Large intestine (tissue), 12 donors: ENCODE measurements at places on chromosomes 4 and X. TPM values are rescaled to one million over a fixed set of nuclear protein-coding genes. Genes with fewer than 3 reads are reported as not detected.

DNA sequence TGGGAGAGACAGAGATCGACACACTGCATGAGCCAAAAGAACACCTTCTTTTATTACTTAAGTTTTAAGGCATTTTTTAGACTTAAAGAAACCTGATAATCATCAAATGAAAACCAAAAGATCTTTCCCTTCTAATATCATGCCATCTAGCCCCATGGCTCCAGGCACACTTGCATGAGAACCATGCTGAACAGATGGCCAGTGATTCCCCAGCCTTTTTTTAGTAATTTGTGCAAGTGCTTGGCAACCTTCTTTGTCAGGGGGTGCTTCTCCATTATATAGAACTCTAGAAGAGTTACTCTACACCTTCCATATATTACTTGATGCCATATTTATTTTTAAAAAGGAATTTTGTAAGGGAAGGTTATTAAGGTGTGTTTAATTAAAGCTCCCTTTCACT lies 182.2 kb upstream of the TEX13C start:
- no peak for DNase-seq

The SCML2 gene
- polyA plus RNA-seq = 6.1 TPM

The SCOC gene
- 83.0 TPM for polyA plus RNA-seq

DNA sequence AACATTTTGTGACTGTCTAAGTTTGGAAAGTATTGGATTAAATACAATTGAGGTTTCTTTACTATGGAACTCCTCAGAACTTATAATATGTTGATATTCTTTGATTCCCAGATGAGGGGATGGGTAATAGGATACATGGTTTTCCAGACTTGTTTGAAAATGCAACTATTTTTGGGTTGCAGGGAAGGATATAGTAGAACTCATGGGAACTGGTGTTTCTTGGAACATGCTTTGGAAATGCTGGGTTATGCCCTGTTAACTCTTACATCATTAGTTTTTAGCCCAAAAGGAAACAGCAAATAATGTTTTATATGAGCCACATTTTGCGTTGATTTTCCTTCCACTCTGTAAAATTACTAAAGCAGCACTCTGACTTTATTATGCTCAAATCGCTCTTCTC lies 41.9 kb downstream of the HPF1 start:
- no peak for DNase-seq

DNA sequence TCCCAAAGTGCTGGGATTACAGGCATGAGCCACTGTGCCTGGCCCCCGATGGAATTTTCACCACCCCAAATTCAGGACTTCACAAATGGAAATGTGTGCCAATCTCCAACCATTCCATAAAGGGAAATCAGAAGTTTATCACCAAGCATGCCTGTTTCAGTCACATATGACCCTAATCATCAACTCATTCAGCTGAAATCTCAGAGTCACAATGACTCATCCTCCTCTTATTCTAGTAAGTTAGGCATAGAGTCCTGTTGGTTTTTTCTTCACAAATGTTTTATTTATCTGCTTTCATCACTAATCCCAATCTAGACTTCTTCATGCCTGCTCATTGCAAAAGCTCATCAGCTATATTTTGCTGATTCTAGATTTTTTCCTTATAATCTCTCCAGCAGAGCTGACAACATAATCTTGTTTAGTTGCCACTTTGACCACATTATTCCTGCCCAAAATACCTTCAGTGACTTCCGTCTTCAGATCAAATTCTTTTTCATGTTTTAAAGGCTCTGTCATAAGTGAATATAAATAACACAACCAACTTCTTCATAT lies 83.3 kb downstream of the SLC7A11 start:
- no peak for DNase-seq

DNA sequence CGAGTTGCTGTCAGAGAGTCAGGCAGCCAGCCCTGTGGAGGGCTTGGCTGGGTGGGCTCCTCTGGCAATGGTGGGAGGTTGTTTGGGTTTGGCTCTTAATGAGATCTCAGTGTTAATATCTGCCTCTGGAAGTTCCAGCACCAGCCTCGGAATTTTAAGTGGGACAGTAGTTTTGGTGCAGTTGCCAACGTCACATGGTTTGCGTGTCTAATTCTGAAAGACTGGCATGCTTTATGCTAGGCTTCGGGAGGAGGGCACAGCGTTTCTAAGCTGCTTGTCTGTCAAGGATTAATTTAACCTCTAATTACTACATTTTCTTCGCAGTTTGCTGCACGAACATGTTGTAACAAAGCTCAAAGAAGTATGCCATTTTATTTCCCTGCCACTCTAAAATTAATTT lies 9.2 kb downstream of the MAMLD1 start:
- DNase-seq = no peak

DNA sequence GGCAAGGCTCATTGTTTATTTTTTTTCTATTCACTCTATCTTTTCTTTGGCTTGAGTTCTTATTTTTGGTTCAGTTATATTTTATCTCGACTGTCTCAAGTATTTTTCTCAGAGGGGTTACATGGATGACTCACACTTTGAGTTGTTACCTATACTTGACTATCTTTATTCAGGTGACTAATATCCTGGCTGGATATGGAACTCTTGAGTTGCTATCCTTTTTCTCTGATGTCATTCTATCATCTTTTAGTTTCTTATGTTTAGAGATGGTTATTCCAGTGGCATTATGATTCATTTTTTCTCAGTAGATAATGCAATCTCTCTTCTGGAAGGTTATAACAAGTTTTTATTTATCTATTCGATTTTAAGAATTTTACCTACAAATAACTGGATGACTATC lies 117.9 kb downstream of the COX18 start:
- no peak for DNase-seq
